Naive thymus-derived CD4-positive, alpha-beta T cell (primary cell): ENCODE measurements at places on chromosomes 12 and 14. TPM values are rescaled to one million over a fixed set of nuclear protein-coding genes. Genes with fewer than 3 reads are reported as not detected.
A peak's percentile ranks its signal among the peaks of the same experiment; 100 is the strongest.

Gene MYF6
- total RNA-seq: not detected

GRCh38 chr14:74882103-74882920 lies 596 bp downstream of the DLST start:
- DNase-seq: peak; percentile 82

Gene B4GALNT1
- not detected for total RNA-seq

Gene NFKBIA
- 1,520 TPM for total RNA-seq

GRCh38 chr12:64810831-64811230 lies 13.6 kb upstream of the TBC1D30 start:
- no peak for DNase-seq

GRCh38 chr12:91811481-91812287 lies 334.0 kb downstream of the BTG1 start:
- peak; percentile 68 for DNase-seq

DNA sequence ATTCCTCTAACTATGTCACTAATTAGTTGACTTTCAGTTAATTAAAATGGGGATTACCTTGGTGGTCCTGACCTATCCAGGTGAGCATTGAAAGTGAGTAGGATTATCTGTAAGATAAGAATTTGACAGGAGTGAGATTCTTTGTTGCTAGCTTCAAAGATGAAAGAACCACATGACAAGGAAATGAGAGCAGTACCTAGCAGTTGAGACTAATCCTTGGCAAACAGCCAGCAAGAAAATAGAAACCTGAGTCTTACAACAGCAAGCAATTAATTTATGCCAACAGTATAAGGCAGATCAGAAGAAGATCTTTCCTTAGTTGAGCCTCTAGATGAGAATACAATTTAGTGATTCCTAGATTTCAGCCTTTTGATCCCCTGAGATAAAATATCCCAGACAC lies 1058.4 kb downstream of the LRFN5 start:
- no peak for DNase-seq

- DNase-seq: no peak
Measured at GRCh38 chr12:8796831-8797626, 25.4 kb upstream of the A2ML1 start.

Gene RHNO1
- 28.7 TPM for total RNA-seq

DNA sequence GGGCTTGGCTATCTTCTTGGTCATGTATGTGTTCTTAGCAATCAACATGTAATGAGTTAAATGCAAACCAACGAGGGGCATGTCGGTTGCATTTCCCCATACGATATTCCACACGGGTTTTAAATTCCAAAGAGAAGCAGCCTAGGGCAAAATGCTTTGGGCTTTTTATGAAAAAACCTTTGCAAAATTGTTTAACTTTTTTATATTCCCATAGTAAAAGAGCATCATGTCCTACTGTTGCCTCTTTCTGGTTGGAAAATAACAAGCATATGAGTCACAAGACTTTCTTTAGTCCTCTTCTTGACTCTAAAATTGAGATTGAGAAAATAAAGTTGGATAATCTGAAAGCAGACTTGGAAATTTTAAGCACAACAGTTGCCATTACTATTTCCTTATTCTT lies 3.8 kb upstream of the DIO2 start:
- DNase-seq: no peak

DNA sequence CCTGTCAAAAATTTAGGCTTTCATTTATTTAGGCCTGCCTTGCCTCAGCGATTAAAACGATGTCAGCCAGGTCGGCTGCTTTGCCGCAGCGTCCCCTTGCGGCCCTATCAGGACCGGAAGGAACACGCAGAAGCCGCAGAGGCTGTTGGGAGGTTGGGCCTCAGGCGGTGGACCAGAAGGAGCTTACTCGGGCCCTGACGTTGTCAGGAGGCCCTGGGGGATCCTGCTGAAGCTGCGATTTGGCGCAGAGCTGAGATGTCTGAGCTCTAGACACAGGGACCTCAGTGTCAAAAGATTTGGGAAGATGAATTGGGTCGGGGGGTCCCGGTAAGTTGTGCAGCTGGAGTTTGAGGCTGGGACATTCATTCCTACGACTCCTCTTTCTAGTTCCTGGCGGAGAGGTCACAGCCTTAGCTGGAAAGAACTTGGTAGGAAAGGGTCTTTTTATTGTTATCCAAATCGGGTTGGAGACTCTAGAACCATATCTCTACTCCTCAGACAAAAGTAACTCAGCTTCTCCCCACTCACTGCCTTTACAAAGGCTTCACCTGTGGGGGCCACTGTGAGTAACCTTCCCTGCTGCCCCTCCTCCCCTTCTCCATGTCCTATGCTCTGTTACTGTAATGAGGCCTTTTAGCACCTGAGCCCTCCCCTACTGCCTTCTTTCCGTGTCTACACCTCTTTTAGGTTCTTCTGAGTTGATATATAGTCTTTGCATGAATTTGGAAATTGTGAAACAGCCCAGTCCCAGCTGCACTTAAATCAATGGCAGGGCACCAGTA lies 6.6 kb upstream of the ABCD2 start:
- no peak for DNase-seq

GRCh38 chr14:91047174-91047753 lies 13.2 kb downstream of the RPS6KA5 start:
- no peak for DNase-seq

GRCh38 chr12:3288690-3289089 lies 202.3 kb upstream of the PRMT8 start:
- DNase-seq: no peak

GRCh38 chr14:96264853-96265252 lies 8.8 kb downstream of the BDKRB1 start:
- no peak for DNase-seq

DNA sequence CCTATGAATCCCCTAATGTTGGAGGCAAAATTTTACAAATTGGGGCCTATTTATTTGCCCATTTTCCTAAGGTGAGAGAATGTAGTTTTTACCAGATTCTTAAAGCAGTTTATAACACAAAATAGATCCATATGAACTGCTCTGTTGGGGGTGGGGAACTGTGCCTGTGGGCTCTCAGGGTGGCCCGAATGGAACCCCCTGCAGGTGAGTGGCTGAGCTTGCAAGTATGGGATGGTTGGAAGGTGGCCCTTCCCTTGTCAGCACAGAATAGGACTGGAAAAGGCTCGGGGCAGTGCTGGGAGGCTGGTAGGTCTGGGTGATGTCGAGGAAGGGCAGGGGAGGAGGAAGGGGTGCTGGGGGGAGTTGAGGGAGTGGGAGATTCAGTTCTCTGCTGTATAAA lies 4.9 kb downstream of the VSX2 start:
- no peak for DNase-seq

Gene KLRF1
- total RNA-seq: 6.9 TPM

GRCh38 chr12:104181313-104181712 lies 34.3 kb upstream of the TXNRD1 start:
- DNase-seq: no peak

Gene KRT7
- total RNA-seq: not detected

Gene CMA1
- not detected in 2 replicates for total RNA-seq

Gene MSI1
- total RNA-seq: not detected

- DNase-seq: no peak
Measured at GRCh38 chr14:29930283-29930682, 2.6 kb upstream of the PRKD1 start.

DNA sequence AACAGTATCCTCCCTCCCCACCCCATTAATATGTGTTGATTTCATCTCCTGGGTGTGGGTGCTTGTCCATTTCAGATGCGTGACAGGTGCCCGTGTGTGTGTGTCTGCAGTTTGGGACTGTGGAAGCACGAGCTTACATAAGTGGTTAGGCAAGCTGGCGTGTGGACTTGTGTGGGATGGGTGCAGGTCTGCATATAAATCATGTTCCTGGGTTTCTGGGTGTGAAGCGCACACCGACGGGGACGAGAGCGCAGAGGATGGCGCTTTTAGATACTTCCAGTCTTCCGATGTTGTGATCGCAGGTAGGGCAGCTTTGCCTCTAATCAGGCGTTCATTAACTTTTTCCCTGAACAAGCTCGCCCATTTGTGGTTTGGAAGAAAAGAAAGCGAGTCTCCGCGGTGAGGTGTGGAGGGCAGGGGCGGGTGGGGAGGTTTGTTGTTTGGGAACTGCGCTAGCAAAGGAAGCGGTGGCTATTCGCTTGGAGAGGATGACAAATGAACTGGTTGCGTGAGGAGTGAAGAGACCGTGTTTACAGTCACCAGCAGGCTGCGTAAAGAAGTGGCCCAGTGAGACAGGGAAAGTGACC lies 865 bp downstream of the RGS6 start:
- no peak for DNase-seq

DNA sequence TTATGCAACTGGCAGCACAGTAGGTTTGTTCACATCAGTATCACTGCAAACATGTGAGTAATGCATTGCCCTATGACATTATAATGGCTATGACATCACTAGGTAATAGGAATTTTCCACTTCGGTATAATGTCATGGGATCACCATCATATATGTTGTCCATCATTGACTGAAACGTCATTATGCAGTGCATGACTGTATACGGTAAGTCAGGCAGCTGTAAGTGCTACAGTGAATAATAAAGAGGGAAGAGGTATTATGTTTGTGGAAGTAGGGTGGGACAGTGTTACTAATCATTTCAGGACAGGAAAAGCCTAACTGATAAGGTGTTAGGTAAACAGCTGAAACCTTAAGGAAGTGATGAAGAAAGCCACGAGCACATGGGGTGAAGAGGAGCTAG lies 68.1 kb downstream of the ANO4 start:
- no peak for DNase-seq

GRCh38 chr12:124796303-124796960 lies 67.2 kb downstream of the SCARB1 start:
- DNase-seq: no peak

Gene IAPP
- not detected for total RNA-seq

- no peak for DNase-seq
Measured at GRCh38 chr12:70885956-70886355, 34.6 kb downstream of the PTPRR start.

- DNase-seq: no peak
Measured at GRCh38 chr12:131606218-131606901, 104.5 kb upstream of the SFSWAP start.

- DNase-seq: no peak
Measured at GRCh38 chr14:77407158-77407557, 16.2 kb downstream of the NOXRED1 start.

- DNase-seq: peak; percentile 30
Measured at GRCh38 chr14:99628887-99629618, 15.9 kb upstream of the HHIPL1 start.

- DNase-seq: no peak
Measured at GRCh38 chr12:107091381-107091780, 2.0 kb downstream of the CRY1 start.
